Left renal cortex interstitium (tissue), 4 donors: ENCODE measurements at places on chromosomes 13 and 19. TPM values are rescaled to one million over a fixed set of nuclear protein-coding genes. Genes with fewer than 3 reads are reported as not detected.

DNA sequence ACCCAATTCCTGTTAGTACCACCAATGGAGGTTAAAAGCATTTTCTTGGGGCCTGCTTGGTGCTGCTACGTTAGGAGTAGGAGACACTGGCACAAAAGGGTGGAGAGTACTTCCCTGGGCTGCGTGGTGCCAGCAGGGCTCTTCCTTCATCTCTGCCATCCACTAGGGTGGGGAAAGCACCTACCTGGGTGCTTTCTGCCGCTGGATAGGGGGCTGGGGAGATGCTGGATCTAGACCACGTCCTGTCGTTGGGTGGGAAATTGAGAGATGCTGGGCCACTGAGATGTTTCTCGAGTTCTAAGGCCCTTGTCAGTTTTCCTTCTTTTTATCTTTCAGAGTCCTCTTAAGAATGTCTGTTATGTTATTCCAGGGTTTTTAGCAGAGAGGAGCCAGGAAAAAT is 6.7 kb upstream of the FCGBP start:
- no peak for DNase-seq

Gene APOC4
- 0.51 TPM for polyA plus RNA-seq

- DNase-seq: no peak
Observed at GRCh38 chr13:111116856-111117255, 1.7 kb downstream of the ARHGEF7 start.

- no peak for DNase-seq
Observed at GRCh38 chr19:34236035-34236987, 18.0 kb upstream of the GARRE1 start.

Gene CYP4F11
- polyA plus RNA-seq: not detected

DNA sequence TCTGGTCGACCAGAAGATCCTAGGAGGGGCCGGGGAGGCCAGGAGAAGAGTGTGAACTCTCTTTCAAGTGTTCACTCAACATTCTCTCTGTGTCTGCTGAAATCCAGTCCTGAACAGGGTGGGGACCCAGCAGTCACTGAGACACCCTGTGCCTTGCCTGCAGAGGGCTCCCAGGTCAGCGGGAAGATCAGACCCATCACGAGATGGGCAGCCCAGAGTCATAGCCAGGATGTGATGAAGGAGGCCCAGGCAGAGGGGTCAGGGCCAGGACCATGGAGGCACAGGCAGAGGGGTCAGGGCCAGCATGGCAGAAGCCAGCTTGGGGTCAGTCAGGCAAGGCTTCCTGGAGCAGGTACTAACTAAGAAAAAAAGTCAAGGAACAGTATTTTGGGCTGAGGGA is 9.4 kb downstream of the NUMBL start:
- DNase-seq: no peak

- no peak for DNase-seq
Observed at GRCh38 chr13:77139306-77139705, 112.3 kb upstream of the FBXL3 start.

- no peak for DNase-seq
Observed at GRCh38 chr13:71727042-71727441, 140.0 kb downstream of the DACH1 start.

GRCh38 chr19:57443121-57443696 is 8.1 kb downstream of the ZNF749 start:
- DNase-seq: no peak

DNA sequence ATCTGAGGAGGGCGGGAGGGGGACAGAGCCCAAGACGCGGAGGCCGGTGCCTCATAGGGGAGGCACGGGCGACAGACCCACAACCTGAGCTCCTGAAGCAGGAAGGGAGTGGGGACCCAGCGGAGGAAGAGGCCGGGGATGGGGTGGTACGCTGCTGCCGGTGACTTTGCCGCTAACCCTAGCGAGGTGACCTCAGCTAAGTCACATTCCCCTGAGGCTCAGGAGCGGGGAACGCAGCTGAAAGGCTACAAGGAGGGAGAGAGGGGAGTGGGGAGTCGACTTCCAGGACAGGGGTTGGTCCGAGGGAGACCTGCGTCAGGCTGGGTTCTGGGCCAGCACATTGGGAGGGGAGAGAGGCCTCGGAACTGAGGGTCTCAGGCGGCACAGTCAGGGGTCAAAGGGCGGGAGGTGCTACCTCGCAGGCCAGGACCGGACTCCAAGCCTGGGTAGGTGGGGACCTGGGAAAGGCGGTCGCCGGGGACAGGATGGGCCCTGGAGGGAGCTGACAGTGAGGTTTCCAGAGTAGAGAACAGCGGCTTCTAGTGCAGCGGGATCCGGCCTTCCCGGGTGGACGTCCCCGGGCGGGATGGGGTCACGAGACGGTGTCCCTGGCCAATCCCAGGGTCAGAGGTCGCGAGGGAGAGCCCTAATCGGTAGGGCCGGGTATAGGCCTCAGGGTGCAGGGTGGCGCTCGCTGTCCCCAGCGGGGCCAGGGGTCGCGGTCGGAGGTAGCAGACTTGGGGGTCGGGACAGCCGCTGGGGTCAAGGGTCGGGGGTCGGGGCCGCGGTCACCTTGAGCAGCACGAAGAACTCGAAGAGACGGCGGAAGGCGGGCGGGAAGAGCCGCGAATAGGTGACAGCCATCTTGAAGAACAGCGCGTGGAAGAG is 699 bp downstream of the TMEM259 start:
- no peak for DNase-seq

- DNase-seq: no peak
Observed at GRCh38 chr13:85186356-85187045, 612.7 kb downstream of the SLITRK6 start.

DNA sequence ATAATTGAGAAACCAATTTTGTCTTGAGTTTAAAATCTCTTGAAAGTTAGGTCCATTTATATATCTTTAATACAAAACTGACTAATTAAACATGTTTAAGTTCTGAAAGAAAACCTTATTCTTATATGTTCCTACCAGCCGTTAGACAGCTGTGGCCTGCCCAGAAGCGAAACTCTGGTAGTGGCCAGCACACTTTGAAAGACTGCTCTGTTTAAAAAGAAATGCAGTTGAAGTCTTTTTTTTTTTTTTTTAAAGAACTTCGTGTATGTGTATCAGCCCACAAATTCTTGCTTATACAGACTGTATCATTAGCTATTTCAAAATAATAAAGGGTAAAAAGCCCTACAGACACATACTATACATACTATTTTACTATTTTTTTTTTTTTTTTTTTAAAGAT is 34.0 kb downstream of the KCTD4 start:
- DNase-seq: no peak

Gene IGFL1
- polyA plus RNA-seq: not detected

- no peak for DNase-seq
Observed at GRCh38 chr13:111021270-111021669, 93.8 kb upstream of the ARHGEF7 start.
